ENCODE measurements at places on chromosomes 13 and 19.

DNA sequence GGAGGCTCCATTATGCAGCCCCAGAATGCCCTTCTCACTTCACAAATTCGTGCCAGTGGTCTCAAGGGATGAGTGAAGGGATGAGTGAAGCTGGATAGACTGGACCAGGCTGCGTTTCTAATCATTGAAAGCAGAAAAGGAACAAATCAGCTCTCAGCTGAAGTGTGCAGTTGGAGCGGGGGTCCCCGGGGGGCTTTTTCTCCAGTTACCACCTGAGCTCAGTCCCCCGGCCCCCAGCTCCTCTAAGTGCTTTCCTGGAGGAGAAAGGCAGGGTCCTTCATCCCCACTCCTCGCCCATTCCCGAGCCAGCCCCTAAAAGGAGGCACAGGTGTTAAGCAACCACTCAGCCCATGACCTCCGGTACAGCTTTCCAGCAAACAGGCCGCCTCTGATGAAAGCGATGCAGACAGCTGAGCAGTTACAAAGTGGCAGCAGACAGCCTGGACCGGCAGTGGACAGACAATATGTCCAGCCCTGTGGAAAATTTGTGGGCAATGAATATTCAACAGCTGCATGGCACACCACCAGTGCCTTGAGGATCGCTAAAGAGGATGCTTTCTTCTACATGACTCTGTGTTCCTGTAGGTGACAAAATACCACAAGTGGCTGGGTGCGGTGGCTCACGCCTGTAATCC, 110.7 kb upstream of the UBL3 start:
- DNase-seq, result no peak

GRCh38 chr13:71964491-71965100, 97.6 kb upstream of the DACH1 start:
- DNase-seq, result no peak

DNA sequence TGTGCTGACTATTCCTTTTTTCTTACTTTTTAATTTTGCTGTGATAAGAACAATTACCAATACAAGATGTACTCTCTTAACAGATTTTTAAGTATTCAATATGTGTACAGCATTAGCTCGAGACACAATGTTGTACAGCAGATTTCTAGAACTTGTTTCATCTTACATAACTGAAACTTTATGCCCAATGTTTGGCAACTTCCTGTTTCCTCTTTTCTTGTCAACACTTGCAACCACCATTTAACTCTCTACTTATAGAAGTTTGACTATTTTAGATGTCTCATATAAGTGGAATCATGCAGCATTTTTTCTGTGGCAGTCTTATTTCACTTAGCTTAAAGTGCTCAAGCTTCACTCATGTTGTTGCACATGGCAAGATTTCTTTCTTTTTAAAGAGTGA, 1426.8 kb downstream of the SLITRK5 start:
- DNase-seq, result no peak

- no peak for DNase-seq
Observed at GRCh38 chr13:103953859-103954258, 887.6 kb upstream of the SLC10A2 start.

DNA sequence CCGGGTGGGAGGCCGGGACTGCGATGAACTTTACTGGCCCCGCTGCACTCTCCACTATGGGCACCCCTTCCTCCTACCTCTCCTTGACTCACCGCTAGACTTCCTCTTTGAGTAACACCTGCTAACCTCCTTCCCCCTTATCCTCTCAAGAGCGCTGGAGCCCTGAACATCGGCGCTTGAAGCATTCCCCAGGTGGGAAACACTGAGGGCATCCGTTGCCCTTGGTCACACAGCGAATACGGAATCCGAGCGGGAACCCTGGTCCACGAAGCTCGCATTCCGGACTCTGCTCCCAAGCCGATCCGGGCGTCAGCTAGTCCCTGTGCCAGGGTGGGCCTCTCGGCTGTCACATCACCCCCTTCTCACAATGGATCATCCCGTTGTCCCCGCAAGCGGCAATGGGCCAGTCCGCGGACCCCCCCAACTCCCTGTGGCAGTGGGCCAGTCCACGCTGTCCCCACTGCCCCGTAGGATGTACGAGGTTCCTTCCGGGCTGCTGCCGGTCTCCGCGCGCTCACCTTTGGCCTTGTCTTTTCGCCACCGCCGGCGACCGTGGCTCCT, 4.2 kb downstream of the LIPE start:
- DNase-seq, result no peak

DNA sequence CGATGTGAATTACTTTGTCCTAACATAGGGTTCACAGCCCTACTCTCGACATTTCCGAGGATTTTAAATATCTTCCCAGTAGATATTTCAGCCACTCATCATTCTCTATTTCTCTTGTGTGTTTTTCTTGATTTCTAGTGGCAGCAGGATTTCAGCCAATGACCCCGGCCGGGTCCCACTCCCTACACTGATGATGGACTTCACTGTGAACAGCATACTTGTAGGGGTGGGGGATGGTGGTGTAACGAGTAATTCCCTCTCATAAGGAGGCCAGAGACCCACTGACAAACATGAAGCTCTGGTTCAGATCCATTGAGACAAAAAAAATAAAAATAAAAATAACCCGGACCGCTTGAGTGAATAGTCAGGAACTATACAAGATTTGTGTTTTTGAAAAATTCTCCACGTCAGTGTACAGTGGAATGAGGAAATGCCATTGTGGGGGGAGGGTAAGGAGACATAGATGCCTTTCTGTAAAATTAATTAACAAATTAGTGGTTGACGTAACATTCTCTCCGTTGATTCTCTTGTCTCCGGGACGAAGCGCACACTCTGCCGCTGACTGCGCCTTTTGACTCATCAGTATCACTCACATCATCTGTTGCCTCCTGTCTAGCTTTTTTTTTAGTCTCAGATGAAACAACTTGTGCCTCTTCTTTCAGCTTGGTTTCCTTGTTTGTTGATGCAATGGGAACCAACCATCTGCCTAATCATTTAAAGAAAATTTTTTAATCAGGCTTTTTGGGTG, 48.8 kb upstream of the IRS2 start:
- DNase-seq, result no peak

DNA sequence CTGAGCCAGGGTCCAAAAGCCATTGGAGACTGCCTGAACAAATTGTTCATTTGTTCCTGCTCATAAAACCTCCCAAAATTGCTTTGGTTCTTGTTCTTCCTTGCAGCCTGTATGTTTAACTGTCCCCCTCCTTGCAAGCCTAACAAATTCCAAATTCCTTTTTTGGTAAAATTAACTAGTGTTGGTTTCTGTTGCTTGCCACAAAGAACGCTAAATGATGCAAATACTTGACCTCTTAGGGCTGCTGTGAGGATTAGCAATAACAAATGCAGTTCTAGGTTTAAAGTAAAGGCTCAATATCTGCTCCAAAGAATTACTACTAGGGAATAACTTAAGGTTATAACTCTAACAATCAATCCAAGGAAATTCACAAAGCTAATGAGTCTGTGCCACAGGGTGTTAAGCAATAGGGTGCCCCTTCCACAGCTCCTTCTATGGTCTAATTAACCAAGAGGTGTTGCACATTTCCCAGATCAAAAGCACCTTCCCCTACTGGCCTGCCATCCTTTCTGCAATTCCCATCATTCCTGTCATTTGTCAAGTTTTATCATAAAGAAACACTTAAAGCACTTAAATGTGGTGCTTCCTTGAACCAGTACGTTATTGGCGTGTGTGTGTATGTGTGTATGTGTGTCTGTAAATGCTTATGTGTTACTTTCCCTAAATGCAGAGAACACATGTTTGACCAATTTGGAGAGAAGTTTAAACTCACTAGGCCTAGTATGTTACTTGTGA, 110.2 kb downstream of the RAP2A start:
- no peak for DNase-seq

DNA sequence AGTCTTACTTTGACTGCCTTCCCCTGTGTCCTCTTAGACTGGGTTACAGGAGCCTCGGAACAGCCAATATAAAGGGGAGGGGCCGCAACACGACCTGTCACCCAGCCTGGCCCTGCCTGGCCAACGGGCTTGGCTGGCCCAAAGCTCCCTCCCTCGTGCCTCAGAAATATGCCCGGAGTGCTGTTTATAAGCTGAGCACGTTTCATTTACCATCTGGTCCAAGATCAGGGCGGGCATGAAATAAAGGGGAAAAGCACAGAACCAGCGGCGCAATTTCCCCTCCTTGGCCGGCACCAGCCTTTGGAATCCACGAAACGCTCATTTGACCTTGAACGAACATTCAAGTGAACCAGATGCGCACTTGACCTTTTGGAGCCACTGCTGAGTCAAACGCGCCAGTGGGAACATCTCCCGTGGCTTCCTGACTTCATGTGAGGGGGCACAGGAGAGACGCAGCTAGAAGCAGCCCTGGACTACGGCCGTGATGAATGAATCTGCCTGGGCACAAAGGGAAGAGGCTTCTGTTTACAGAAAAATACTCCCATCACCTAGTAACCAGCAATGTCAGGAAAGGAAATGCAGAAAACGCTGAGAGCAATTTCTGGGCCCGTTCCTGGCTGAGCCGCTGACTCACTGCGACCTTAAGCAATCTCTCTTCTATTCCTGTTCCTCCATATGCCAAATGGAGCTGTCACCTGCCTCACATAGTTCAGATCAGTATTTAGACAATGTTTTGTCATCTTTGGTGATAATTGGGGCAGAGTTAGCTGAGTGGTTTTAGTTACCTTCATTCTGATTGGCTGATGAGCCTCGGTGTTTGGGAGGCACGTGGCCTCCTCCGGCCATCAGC, 53.3 kb downstream of the RFX2 start:
- DNase-seq, result peak; percentile 97
